Neural progenitor cell (in vitro differentiated cells): ENCODE measurements at places on chromosomes 1 and 21.

DNA sequence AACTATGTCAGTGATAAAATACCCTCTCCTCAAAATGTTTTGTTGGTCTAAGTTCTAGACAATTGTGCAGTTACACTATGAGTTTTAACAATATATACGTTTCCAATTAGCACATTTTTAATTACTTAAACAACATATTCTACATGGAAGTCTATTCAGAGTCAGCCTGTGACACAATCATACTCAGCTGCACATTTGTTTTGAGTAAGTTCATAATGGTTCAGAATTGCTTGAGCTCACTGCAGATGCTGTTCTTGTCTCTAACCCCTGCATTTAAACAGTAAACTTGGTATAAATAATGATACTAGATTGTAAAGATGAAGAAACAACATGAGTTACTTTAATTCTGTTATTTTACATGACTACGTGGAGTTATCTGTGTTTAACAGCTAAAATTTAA, 30.6 kb downstream of the CDKN2C start:
- no peaks in the 10 kb centered on the region for H3K36me3 ChIP-seq
- no peak overlapping the region for H3K4me3 ChIP-seq
- H3K27ac ChIP-seq, result no peak overlapping the region
- H3K4me1 ChIP-seq, result peaks cover 13% of the 10 kb centered on the region
- H3K27me3 ChIP-seq, result peaks cover 6% of the 10 kb centered on the region

DNA sequence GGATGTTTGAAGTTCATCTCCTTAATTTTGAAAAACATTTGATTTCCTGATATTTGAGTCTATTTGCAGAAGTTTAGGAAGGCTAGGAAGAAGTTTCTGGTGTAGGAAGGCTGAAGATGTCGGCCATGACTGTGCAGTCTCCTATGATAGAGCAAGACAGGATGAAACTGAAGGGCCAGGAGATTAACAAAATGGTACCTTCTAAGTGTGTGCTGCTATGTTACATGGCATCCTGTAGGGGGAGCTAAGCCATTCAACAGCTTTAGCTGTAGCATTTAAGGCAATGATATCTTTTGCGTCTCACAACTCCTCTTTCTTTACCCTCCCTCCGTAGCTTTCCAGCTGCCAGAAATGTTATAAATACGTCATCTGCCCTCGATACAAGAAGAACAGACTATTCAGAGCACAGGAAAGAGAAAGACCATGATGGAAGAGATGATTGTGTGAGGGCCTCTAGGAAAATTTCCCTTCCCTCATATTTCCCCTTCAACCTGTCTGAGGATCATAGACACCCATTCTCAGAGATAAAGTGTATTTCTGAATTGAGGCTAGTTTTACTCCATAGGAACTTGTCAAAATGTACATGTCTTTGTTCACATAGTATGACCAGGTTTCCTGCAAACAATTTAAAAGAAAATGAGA, 61.1 kb downstream of the XCL1 start:
- no peaks in the 10 kb centered on the region for H3K27me3 ChIP-seq
- H3K36me3 ChIP-seq, result no peaks in the 10 kb centered on the region
- H3K27ac ChIP-seq, result no peak overlapping the region
- DNase-seq, result peak; percentile 76

DNA sequence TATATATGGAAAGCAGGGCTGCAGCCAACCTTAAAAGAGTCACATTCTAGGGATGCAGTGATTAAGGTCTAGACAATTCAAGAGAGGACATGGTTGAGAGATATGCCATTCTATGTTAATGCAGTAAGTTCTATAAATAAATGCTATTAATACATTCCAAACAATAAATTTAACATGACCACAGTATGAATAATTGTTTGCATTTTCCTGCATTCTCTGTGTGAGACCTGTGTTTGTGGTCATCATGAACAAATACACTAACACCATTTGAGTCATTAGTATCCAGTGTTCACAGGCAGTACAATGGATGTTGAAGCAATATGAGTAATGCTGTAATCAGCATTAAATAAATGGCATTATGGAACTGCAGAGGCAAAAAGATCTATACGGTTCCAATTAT, 5.5 kb upstream of the ZRANB2 start:
- DNase-seq, result no peak
- H3K36me3 ChIP-seq, result no peaks in the 10 kb centered on the region
- H3K27me3 ChIP-seq, result peaks cover 42% of the 10 kb centered on the region
- H3K27ac ChIP-seq, result no peak overlapping the region

GRCh38 chr21:37146320-37147235, 73.5 kb downstream of the TTC3 start:
- no peak overlapping the region for H3K27ac ChIP-seq
- H3K4me1 ChIP-seq, result peaks cover 16% of the 10 kb centered on the region
- no peak overlapping the region for H3K4me3 ChIP-seq
- H3K36me3 ChIP-seq, result no peaks in the 10 kb centered on the region

- H3K4me3 ChIP-seq, result no peak overlapping the region
- H3K36me3 ChIP-seq, result no peaks in the 10 kb centered on the region
- peaks cover 4% of the 10 kb centered on the region for H3K4me1 ChIP-seq
- no peaks in the 10 kb centered on the region for H3K27me3 ChIP-seq
Measured at GRCh38 chr21:42472521-42472920, 23.5 kb downstream of the RSPH1 start.

DNA sequence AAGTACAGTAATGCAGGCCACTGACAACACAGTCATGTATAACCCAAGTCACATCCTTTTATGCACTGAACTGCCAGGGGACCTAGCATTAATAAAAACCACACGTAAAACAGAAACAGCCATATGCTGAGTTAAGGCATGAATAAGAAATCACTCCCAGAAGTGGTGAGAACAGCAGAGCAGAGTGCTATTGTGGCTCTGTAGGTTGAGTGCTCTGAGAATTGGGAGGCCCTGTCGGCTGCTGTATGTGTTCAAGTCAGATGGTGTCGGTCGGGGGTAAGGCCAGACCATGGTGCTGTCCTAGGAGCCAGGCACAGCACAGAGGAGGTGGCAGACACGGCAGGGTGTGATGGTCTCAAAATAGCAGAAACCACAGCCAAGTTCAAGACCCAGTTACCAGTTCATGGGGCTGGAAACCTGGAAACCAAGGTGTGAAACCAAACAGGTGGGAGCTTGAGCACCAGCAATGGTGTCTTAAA, 126.6 kb upstream of the COA6 start:
- DNase-seq, result no peak
- peaks cover 12% of the 10 kb centered on the region for H3K4me1 ChIP-seq
- H3K27ac ChIP-seq, result no peak overlapping the region

DNA sequence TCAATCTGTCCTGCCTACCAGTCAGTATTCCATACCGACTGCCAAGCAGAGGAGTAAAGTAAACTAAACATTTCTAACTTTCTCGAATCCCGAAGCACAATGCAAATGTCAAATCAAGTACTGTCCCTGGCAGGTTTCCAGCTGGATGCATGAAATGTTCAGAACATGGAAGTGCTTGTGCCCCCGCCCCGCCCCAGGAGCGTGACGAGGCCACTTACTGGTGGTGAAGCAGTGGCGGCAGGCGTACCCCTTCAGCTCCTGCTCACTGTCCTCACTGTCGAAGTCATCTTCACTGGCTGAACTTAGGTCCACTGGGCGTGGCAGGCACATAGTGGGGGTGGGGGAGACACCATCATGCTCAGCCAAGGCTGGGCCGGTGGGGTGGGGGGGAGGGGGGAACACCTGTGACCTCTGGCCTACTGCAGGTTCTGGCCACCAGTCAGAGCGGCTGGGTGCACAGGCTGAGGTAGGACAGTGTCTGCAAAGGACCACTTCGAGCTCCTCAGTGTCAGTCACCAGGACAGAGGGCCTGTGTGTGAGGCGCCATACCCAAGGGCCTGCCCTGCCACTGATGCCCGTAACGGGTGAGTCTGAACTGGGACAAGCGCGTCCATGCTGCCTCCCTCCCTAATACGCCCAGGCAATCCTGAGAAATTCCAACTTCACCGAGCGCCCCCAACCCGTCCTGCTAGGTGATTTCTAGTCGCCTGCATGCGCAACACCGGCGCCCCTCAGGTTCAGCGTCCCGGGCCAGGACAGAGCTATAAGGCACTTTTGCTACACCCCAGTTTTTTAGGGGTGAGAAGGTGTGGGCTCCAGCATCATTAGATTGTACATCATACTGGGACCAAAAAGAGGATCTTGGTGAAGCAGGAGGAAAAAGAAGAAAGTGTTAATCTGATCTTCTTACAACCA, 46.9 kb downstream of the SLC45A1 start:
- no peak for DNase-seq
- H3K27me3 ChIP-seq, result no peaks in the 10 kb centered on the region
- H3K27ac ChIP-seq, result no peak overlapping the region
- H3K36me3 ChIP-seq, result no peaks in the 10 kb centered on the region
- H3K4me3 ChIP-seq, result no peak overlapping the region
- H3K4me1 ChIP-seq, result peaks cover 10% of the 10 kb centered on the region

DNA sequence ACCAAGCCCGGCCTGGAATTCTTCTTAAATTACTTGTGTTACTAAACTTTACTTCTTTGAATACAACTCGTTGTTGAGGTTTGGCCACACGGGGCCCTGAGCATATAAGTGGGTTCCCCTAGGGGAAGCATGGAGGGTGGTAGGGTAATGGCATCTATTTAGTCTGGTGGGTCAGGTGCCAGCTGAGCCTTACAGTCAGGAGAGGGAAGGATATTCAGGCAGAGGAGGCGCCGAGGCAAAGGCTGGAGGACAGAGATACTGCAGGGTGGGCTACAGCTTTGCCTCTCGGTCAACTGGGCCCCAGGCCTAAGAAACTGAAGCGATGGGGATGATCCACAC, 424 bp upstream of the NECAP2 start:
- no peaks in the 10 kb centered on the region for H3K36me3 ChIP-seq
- H3K27me3 ChIP-seq, result no peaks in the 10 kb centered on the region
- no peak for DNase-seq
- H3K4me3 ChIP-seq, result peak overlapping the region; percentile 78
- peaks cover 5% of the 10 kb centered on the region for H3K4me1 ChIP-seq
- no peak overlapping the region for H3K27ac ChIP-seq
